ENCODE measurements at places on chromosomes 4 and X.

- no peak for DNase-seq
Measured at GRCh38 chrX:68832101-68832416, 3.2 kb downstream of the EFNB1 start.

- no peak for DNase-seq
Measured at GRCh38 chr4:132332932-132333723, 816.0 kb upstream of the PCDH10 start.

- DNase-seq, result peak; percentile 60
Measured at GRCh38 chr4:67106861-67107460, 438.3 kb downstream of the CENPC start.

DNA sequence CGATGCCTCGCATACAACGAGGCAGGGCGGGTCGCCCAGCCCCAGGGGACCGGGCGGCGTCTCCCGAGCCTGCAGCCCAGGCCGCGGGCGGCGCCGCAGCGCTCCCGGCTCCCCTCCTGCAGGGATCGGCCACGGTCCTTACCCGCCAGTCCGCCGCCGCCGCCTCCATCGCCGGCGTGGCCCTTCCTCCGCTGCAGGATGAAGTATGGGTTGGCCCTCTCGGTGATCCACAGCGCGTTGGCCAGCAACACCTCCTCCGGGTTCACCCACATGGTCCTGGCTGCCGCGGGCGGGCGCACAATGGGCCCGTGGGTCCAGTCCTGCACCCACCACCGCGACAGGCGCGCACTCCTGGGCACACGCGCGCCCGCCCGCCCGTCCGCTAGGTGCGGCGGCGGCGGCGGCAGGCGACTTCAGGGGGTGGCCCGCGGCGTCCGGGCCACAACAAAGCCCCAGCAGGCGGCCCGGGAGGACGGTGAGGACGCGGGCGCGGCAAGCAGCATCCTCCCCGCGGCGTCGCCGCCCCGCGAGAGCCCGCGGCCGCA, 339 bp downstream of the TBC1D9 start:
- peak; percentile 35 for DNase-seq

- DNase-seq, result no peak
Measured at GRCh38 chr4:21226637-21227538, 526.6 kb downstream of the PACRGL start.

DNA sequence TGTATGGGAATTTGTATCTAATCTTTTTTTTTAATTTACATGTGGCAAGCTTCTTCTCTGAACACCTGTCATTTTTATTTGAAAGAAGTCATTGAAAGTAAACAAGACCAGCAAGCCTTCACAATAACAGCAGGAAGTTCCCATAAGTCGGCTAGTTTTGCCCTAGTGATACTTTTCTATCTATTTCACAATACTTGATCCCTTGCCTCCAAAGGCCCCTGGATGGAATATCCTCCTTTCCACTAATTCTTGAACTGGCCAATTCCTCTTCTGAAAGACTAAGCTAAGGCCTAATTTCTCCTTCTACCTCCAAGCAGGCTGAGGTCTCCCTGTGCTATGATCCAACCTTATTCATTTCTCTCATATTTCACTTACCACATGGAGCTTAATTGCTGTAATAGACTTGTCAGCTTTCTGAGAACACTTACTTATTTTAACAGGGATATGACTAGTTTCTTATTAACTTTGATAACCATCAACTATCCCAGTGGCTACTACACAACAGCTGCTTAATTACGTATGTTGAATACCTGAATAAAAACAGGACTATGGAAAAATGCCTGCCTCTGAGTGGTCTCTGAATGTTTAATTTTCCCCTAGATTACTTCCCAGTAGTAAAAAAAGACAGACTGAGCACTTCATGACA, 194.2 kb downstream of the MAD2L1 start:
- DNase-seq, result no peak

DNA sequence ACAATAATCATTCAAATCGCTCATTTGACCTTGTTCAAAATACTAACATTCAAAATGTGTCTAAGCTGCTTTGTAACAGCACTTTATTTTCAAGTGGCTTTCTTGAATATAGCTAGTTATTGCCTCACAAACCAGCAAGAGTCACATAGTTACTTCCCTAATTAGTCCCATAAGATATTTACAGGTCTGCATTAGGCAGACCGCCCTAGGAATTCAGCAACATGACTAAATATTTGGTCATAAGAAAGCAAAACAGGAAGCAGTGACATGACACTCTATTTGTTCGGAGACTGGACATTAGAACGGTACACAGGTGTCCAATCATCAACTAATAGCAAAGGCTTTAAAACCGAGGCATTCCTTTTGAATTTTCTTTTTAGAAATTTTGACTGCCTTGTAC, 262.0 kb downstream of the COL25A1 start:
- no peak for DNase-seq

DNA sequence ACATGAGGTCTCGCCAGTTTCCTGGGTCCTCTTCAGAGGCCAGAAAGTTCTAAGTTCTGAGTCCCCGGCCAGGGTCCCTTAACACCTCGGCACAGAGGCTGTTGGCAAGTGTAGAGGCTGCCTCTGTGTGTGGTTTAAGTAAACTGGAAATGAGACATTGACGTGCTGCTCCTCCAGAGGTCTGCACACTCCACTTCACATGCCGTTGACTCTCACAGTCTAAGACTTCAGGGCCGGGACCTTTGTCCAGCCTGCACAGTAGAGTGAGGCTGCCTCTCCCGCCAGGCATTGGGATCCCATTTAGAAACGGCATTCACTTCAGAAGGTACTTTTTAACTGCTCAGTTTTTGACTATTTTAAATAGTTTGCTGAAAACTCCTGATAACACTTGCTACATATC, 10.6 kb upstream of the TADA2B start:
- DNase-seq, result no peak

- DNase-seq, result no peak
Measured at GRCh38 chrX:109813236-109813635, 80.2 kb upstream of the ACSL4 start.

- peak; percentile 25 for DNase-seq
Measured at GRCh38 chrX:101287402-101287801, 3.7 kb downstream of the TAF7L start.

All from NCI-H1436 (cell line).